ENCODE measurements at places on chromosomes 6 and 20.

DNA sequence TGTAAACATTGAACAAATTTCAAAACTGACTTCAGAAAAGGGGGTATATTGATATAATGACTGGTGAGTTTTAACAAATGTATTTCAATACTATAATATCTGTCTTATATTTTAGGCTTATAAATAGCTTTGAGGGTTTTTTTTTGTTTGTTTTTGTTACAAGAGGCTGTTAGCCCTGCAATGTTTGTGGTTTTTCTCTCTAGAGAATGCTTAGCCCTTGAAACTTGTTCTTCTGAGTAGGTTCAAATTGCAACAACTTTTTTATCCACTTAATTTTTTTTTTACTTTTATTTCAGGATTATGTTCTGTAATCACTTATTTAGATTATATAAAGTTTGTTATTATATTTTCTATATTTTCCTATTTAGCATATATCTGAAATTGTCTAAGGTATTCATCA, 333.2 kb downstream of the RIMS1 start:
- no peak for DNase-seq

DNA sequence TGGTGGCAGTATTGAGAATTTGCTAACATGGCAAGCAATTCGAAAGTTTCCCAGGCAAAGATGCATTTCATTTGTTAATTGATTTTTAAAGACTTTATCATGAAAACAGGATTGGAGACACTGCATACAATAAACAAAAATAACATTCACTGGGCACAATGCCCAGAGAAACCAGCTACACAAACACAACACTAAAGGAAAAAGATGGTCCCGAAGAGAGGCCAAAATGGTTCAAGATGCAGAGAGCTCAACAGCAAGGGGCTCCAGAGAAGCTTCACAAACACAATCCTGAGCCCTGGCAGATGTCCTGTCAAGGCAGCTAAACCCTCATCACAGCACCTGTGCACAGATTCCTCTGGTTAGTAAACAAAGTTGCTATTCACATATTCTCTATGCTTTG, 79.3 kb downstream of the INSM1 start:
- DNase-seq, result no peak

DNA sequence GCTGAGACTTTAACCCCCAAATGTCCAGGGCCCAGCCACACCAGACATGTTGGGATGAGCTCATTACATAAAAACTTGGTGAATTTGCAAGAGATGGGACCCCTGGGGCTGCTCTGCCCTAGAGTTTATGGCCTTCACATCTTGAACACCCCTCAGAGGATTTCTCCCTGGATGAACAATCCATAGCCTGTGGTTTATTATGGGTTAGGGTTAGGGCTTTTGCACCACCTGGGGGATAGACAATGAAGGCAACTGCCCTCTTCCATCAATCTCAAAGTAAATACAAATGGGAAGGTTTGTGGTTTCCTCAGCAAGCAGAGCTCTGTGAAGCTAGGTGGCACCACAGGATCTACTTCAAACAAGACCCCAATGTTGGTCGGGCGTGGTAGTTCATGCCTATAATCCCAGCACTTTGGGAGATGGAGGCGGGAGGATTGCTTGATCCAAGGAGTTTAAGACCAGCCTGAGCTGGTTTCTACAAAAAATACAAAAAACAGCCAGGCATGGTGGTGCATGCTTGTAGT, 17.4 kb downstream of the SPINT3 start:
- no peak for DNase-seq

GRCh38 chr6:121522265-121522664, 86.8 kb downstream of the GJA1 start:
- DNase-seq, result no peak

GRCh38 chr6:38143191-38144150, 323.9 kb downstream of the ZFAND3 start:
- no peak for DNase-seq

- no peak for DNase-seq
These were observed 24.2 kb downstream of the LAMA5 start for GRCh38 chr20:62342910-62343309.

GRCh38 chr6:27873021-27873940, 38.9 kb downstream of the OR2B2 start:
- peak; percentile 85 for DNase-seq

All from right renal cortex interstitium (tissue), 3 donors.